ENCODE measurements at places on chromosomes 3 and 15.

DNA sequence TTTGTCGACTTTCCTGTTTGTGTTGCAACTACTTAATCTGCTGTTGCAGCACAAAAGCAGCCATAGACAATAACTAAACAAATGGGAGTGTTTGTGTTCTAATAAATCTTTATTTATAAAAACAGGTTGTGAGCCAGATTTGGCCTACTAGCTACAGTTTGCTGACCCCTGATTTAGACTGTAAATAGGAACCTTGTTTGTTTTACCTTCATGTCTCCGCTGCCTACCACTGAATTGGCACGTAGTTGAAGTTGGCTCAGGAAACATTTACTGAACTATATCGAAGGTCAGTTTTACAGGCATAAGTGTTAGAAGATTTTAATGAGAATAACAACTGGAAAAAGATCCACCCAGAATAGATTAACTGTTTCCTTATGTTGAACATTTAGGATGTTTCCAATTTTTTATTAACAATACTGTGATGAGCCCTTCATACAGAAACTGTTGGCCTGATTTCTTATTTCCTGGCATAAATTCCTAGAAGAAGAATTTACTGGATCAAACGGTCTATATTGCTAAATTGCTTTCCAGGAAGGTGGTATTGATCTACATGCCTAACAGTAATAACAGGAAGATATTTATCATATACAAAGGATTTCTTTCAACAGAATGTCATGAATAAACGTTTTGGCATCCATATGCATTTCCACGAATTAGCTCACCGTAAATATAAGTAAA lies 156.2 kb upstream of the NR2E3 start:
- H3K27ac ChIP-seq: peak overlapping the region; percentile 80
- H3K27me3 ChIP-seq: no peaks in the 10 kb centered on the region
- no peaks in the 10 kb centered on the region for H3K36me3 ChIP-seq
- H3K4me3 ChIP-seq: no peak overlapping the region

- peaks cover 7% of the 10 kb centered on the region for H3K27me3 ChIP-seq
- no peak for DNase-seq
- H3K4me1 ChIP-seq: peaks cover 19% of the 10 kb centered on the region
- H3K36me3 ChIP-seq: no peaks in the 10 kb centered on the region
- H3K4me3 ChIP-seq: no peak overlapping the region
Measured at GRCh38 chr15:100711516-100712021, 109.2 kb downstream of the ASB7 start.

GRCh38 chr15:31499953-31500765 lies 173.5 kb downstream of the KLF13 start:
- no peak overlapping the region for H3K27ac ChIP-seq
- no peaks in the 10 kb centered on the region for H3K36me3 ChIP-seq
- peak; percentile 19 for DNase-seq

DNA sequence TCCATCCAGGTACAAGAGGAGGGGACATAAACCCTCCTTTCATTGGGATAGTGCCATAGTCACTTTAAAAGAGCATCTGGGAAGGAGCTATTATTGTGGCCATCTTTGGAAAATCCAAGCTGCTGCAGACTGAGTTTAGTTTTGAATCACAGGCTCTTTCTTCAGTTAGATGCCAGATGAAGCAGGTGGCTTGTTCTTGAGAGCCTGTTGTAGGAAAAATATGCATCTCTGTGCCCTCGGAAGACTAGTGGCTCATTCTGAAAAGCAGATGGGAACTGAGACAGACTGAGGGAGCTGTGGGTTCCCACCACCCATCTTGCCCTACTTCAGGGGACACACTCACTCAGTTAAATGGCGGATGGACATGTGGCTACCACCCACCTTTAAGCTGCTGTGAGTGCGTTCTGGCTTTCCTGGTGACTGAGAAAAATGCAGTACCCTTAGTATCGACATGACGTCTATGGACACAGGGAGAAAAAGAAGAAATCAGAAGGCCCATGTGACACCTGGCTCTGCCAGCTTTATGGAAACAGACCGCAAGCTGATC lies 50.2 kb downstream of the RARB start:
- no peaks in the 10 kb centered on the region for H3K36me3 ChIP-seq
- DNase-seq: no peak
- H3K27ac ChIP-seq: no peak overlapping the region
- no peaks in the 10 kb centered on the region for H3K27me3 ChIP-seq

- DNase-seq: no peak
- H3K36me3 ChIP-seq: no peaks in the 10 kb centered on the region
- no peak overlapping the region for H3K4me3 ChIP-seq
- no peaks in the 10 kb centered on the region for H3K27me3 ChIP-seq
Measured at GRCh38 chr3:65867463-65868210, 171.1 kb downstream of the MAGI1 start.

GRCh38 chr3:113594066-113594465 lies 61.7 kb downstream of the SIDT1 start:
- no peaks in the 10 kb centered on the region for H3K4me1 ChIP-seq
- no peak overlapping the region for H3K27ac ChIP-seq
- no peak for DNase-seq
- no peak overlapping the region for H3K4me3 ChIP-seq
- H3K36me3 ChIP-seq: no peaks in the 10 kb centered on the region

DNA sequence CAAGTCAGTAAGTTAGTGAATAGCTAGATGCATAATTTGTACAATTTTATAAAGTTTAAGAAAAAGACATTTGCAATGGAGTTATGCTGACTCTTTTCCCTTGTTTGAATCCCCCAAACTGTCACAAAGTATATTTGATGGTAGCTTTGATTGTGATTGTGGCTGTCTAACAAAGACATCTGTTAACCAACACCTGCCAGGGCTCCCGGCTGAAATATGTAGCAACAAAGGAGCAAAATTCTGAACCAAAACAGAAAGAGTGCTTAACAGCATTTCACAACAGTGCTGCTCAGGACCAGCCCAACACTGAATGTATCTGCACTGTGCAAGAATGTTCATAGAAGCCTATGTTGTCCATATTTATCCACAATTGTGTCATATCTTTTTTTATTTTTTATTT lies 39.4 kb downstream of the LEO1 start:
- H3K27ac ChIP-seq: no peak overlapping the region
- no peaks in the 10 kb centered on the region for H3K4me1 ChIP-seq
- no peak overlapping the region for H3K4me3 ChIP-seq
- H3K27me3 ChIP-seq: no peaks in the 10 kb centered on the region
- DNase-seq: no peak

Measured in liver (tissue), 10 donors.